AML-193 (cell line): ENCODE measurements at places on chromosomes 12 and 14.

DNA sequence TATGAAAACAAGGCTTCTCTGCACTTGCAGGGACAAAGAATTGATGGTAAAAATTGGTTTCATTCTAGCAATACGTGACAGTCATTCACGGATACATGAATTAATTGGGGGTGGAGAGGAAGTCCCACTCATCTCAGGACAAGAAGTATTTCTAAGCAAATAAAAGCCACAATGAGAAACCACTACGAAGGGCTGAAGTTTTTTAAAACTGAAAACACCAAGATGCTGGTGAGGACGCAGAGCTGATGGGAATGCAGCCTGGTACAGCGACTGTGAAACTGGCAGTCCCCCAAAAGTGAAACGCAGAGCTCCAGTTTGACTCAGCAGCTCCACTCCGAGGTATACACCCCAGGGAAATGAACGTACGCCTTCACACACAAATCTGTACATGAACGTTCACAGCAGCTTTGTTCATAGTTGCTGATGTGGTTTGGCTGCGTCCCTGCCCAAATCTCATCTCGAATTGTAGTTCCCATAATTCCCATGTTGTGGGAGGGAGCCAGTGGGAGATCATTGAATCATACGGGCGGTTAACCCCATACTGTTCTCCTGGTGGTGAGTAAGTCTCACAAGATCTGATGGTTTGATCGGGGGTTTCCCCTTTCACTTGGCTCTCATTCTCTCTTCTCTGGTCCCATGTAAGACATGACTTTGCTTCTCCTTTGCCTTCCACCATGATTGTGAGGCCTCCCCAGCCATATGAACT, 89.0 kb downstream of the SCARB1 start:
- DNase-seq = peak; percentile 58

DNA sequence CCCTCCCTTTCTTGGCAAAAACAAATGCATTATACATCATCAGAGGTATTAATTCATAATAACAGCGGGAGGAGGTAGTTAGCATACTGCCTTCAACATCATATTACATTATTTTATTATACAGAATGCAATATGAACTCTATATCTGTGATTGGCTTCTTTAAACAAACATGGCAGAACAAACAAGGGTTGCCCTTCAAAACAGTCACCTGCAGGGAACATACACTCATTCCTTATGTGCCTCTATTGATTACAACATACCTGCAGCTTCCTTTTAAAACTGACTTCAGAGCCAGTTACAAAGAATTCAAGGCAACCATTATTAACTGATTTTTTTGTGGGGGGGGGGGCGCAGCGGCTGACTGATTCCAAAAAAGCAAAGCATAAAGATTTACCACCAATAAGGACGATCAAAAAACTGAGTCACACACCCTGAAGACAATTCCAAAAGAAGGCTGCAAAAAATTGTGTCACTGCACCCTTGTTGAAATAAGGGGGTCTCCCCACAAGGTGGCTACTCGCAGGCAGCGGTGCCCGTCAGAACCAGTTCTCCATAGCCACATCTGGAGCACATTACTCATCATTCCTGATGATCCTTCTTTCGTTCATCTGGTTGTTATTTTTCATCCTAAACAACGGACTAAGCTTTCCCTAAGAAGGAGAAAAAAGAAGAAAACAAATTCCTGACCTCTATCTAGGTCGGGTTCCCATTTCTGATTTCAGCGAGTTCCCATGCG, 51.8 kb downstream of the SMUG1 start:
- no peak for DNase-seq

DNA sequence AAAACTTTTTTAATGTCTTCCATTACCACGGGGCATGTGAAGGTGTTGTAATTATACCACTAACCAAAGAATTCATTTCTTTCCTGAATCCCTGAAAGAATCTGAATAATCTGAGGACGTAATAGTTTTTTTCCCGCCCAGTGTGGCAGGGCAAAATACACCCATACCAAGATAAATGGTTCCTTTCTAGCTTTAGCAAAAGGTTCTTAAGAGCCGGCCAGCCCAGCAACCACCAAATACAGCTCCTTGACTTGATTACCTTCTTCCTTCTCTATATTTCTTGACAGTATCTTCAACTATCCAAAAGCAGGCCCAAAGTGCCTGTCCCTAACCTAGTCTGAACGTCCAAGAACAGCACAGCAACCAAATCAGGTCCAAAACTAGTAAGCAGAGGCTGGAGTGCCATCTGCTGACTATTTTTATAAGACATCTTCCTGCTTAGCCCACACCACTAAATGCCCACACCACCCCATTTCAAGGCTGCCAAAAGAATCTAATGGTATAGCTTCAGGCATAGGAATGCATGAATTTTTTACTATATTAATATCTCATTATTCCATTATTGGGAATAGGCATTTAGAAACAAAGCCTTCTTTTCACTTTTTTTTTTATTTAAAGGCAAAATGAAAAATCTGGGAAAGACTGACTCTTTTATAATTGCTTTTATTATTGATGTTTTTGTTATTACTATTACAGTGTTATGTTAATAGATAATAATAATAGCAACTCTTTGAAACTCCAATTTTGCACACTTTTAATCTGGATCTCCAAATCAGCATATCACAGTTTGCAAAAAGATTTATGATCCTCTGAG, 524.4 kb downstream of the MED13L start:
- peak; percentile 32 for DNase-seq

DNA sequence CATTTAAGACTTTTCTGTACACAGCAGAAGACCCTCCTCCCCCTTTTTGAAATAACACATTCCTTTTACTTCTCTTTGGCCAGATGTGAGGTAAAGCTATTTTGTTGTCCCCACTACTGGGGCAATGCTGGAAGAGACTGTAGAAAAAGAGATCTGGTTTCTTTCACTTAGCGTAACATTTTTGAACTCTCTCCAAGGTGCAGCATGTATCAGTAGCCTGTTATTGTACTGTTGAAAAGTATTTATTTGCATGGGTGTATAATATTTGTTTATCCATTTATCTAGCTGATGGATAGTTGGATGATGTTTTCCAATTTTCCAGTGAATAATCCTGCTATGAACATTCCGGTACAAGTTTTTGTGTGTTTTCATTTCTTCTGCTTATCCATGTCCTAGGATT, 335.2 kb downstream of the SOX5 start:
- DNase-seq = no peak

DNA sequence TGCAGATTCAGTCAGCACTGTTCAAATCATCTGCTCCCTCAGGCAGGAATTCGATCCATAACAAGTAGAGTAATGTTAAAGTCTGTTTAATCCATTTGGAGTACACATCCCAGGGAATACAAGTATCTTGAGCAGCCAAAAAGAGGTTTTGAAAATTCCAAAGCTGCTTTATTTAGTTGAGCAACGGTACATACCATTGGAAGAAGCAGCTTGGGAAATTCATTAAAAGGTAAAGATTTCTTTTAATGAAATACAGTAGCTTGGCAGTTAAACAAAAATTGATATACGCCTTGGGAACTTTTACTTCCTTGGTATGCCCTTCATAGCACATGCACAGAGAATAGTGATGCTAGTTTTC, 153.8 kb downstream of the LRIG3 start:
- no peak for DNase-seq

- DNase-seq = no peak
Observed at GRCh38 chr12:116186482-116187150, 90.9 kb downstream of the MED13L start.

GRCh38 chr12:57166971-57167371, 19.6 kb upstream of the LRP1-AS start:
- no peak for DNase-seq

DNA sequence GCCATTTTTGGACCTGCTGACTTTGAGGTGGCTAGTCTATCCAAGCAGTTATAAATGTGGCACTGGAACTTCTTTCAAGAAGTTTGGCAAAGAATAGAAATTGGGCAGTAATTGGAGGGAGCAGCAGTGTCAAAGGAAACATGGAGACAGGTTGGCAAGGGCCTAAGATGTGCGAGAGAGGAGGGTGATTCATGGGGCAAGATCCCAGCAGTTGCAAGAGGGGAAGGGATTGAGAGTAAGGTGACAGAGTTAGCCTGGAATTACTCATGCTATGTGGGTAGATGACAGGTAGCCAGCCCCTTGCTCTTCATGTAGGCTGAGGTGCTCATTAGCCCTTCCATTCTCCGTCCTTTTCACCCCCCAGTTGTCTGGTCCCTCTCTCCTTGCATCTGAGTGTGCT, 42.2 kb downstream of the FBXL14 start:
- DNase-seq = no peak

DNA sequence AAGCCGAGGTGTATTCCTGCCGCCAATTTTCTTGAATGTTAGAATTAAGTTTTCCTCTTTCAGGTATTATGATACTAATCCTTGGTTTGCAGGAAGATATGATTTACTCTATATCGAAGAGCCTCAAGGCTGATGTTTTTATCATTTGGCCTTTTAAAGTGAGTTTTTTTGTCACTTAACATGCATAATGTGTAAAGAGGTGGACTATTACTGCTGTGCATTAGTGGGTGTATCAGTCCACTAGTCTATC, 11.1 kb upstream of the TMPO start:
- DNase-seq = no peak

- DNase-seq = peak; percentile 89
Observed at GRCh38 chr14:59360923-59361794, 104.0 kb downstream of the GPR135 start.

GRCh38 chr12:82517808-82518207, 159.5 kb downstream of the METTL25 start:
- DNase-seq = no peak

GRCh38 chr12:48680861-48681260, 1.2 kb downstream of the KANSL2 start:
- no peak for DNase-seq

DNA sequence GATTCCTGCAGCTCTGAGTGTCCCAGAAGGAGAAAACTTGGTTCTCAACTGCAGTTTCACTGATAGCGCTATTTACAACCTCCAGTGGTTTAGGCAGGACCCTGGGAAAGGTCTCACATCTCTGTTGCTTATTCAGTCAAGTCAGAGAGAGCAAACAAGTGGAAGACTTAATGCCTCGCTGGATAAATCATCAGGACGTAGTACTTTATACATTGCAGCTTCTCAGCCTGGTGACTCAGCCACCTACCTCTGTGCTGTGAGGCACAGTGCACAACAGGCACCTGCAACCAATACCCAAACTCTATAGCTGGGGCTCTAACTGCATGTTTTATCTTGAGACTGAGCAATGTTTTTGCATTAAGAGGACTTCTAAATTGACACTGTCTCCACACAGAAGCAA, 379.2 kb upstream of the OR4E1 start:
- DNase-seq = no peak

GRCh38 chr14:79424462-79424861, 786.8 kb downstream of the DIO2 start:
- no peak for DNase-seq

DNA sequence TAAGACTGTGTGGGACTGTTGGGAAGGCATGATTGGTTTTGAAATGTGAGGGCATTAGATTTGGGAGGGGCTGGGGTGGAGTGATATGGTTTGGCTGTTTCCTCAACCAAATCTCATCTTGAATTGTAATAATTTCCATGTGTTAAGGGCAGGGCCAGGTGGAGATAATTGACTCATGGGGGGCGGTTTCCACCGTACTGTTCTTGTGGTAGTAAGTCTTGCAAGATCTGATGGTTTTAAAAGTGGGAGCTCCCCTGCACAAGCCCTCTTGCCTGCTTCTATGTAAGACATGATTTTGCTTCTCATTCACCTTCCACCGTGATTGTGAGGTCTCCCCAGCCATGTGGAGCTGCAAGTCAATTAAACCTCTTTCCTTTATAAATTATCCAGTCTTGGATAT, 76.6 kb upstream of the PPFIA2 start:
- DNase-seq = no peak

DNA sequence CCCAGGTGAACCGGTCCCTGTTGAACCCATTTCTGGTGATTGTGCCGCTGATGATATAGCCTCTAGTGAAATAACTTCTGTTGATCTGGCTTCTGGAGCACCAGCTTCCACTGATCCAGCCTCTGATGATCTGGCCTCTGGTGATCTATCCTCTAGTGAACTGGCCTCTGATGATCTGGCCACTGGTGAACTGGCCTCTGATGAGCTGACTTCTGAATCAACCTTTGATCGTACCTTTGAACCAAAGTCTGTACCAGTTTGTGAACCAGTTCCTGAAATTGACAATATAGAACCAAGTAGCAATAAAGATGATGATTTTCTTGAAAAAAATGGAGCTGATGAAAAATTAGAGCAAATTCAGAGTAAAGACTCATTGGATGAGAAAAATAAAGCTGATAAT, 59.1 kb downstream of the ATF7IP start:
- no peak for DNase-seq

GRCh38 chr14:92407410-92407809, 84.4 kb downstream of the SLC24A4 start:
- peak; percentile 56 for DNase-seq

GRCh38 chr12:98062464-98063245, 452.7 kb upstream of the TMPO start:
- DNase-seq = no peak

DNA sequence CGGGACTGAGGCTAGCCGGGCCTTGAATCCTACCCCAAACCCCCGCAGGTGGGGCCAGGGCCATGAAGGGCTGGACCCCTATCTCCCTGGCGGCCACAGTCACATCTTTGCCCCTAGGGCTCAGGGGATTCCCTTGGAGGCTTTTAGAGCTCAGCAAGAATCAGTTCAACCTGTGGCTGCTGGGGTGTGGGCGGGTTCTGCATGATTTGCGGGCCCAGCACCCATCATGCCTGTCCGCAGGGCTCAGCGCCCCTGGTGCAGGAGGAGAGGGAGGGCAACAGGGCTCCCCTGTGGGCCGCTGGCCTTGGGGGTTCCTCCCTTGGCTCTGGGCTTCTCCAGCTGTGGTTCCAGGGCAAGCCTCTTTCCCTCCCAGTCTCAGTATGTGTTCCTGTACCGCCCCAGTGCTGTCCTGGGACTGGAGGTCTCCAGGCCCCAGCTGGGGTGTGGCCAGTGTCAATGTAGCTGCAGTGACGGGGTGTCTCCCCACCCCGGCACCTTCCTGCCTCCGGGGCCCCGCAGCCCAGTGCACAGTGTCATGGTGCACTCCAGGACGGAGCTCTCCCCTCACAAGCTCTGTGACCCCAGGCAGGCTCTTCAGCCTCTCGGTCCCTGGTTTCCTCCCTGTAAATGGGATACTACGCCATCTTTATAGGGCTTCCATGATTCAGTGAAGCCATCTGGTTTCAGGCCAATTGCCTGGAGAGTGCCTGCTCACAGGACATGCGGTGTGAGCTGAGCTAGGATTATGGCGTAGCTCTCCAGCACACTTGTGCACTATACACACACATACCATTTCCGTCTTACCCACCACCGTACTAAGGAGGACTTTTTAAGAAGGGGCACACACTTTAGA, 9.9 kb upstream of the LBHD2 start:
- no peak for DNase-seq

GRCh38 chr12:24760162-24760561, 188.7 kb downstream of the BCAT1 start:
- no peak for DNase-seq
